Activated CD4-positive, alpha-beta T cell treated with anti-CD3 and anti-CD28 coated beads, Interleukin-2, amount 10 ng/mL, durations not matched to agents 24 days and 14 days (primary cell): ENCODE measurements at places on chromosomes 4 and X.

DNA sequence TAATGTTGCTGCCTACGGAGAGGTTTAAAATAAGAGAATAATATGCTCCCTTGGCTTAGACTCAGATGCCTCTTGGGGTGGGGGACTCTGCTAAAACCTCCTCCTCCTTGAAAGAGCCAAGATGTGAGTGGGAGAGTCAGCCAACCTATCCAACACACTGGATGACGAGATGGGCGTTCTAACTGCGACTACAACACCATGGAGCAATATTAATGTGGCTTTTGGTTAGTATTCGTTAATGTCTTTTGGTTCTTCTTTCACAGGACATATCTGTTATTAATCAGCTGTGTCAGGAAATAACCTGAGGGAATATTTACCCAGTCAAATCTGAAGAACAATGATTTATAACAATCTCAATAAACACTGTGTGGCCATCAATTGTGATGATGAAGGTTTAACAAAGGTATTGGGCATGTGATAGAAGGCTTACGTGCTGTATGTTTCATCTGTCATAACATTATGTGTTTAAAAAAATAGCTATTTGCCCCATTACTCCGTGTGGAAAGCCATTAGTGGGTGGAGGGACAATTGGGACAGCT lies 143.5 kb upstream of the FTHL17 start:
- no peak for DNase-seq

- DNase-seq = no peak
These were observed 2.4 kb upstream of the PKD2 start for GRCh38 chr4:88005076-88005475.

- DNase-seq = no peak
These were observed 10.8 kb downstream of the CETN2 start for GRCh38 chrX:152819732-152820131.

GRCh38 chrX:97637289-97637688 lies 753.6 kb downstream of the RPA4 start:
- DNase-seq = no peak

DNA sequence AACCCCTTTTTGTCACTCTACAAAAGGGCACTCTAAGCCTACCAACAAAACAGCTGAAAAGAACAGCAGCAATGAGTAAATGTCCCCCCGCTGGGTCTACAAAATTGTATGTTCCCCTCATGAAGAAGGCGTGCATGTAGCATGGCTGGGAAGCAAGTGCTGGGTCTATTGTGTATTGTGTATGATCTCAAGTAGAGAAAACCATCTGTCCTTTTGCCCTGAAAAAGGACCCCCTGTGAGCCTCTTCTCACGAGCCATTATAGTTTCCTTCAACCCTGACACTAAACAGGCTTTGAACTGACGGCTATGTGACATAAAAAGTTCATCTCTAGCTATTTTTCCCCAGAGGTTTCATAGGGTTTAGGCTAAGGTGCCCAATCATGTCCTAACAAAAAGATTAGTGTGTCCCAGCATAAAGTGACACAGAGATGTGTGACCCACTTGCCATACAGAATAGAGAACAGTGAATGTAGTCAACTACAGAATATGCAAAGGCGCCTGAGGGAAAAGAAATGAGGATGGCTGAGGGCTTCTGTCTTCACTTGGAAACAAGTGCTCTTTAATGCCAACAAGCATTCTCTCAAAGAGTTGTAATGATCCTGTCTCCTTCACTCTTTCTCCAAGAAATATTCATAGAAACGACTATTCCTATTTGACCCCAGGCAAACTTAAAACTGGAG lies 27.3 kb downstream of the COL25A1 start:
- no peak for DNase-seq

- DNase-seq = no peak
These were observed 81.4 kb upstream of the IGFBP7 start for GRCh38 chr4:57191523-57192034.

DNA sequence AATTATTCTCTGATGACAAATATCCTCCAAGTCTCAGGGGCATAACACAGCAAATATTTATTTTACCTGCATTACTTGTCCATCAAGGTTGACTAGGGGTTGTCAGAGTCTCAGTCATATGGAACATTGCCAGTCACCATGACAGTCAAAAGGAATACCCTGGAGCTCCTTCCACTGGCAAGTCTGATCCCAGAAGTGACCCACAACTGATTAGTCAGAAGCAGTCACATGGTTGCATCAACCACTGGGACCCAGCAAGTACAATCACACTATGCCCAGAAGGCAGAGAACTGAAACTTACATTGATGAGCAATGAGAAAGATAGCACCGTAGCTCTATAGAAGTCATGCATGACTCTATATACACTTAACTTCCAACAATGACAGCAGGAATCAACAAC lies 41.9 kb upstream of the SOD3 start:
- no peak for DNase-seq

- no peak for DNase-seq
These were observed 20.2 kb upstream of the GATB start for GRCh38 chr4:151781026-151781425.
